ENCODE measurements at places on chromosomes 5 and 9.

- no peak for DNase-seq
These were observed 60.4 kb downstream of the ERBIN start for GRCh38 chr5:65986796-65987195.

- DNase-seq: peak; percentile 7
These were observed 1.2 kb downstream of the FBXO10 start for GRCh38 chr9:37575001-37575400.

GRCh38 chr5:39517800-39518199 is 93.0 kb upstream of the DAB2 start:
- DNase-seq: peak; percentile 92

GRCh38 chr5:154251529-154251928 is 61.0 kb downstream of the GALNT10 start:
- DNase-seq: no peak

DNA sequence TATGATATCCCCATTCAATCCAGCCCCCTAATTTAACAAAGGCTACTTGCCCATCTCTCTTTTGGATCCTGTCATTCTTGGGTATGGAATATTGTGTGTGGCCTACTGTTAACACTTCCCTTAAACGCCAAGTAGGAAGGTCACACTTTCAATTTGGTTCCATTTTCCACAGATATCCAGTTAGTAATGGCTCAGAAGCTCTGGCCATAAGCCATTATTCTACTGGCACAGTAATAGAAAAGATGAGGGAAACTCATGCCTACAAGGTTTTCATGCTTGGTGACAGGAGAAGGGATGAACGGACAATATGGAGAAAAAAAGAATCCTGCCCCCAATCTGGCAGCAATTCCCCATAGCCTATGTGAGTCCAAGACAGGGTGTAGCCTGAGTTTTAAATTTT is 227.6 kb downstream of the CRB2 start:
- DNase-seq: no peak

DNA sequence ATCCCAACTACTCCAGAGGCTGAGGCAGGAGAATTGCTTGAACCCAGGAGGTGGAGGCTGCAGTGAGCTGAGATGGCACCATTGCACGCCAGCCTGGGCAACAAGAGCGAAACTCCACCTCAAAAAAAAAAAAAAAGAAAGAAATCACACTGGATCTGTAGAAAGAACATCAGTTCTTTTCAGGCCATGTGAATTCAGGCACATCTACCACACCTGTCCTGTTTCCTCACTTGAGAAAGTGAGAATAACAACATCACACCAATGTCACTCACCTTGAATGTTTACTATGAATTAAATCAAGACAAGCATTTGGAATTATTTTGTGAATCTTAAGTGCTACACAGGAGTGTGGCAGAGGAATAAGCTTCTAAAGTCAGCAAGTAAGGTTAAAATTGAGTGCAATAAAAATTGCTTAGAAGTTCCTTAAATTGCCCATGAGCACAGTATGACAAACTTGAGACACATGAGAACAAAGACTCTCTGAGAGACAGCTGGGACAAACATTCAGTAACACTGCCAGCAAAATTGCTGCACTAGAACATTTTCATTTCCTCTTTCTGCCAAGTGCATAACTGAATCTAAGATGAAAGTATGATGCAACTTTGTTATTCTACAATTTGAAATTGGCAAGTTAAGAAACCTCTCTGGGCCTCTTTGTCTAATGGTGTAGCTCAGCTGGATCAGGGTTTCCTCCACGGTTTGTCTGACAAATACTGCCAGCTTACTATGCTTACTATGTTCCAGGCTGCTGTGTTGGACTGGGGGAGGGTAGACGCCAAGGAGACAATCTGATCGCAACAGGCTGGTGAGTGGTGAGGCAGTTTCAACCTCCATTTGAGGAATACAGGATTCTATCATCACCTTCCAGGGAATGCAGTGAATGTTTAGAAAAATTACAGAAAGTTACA is 1.9 kb upstream of the RIC1 start:
- DNase-seq: peak; percentile 83

- DNase-seq: no peak
These were observed 1.6 kb downstream of the NTNG2 start for GRCh38 chr9:132163457-132163875.

DNA sequence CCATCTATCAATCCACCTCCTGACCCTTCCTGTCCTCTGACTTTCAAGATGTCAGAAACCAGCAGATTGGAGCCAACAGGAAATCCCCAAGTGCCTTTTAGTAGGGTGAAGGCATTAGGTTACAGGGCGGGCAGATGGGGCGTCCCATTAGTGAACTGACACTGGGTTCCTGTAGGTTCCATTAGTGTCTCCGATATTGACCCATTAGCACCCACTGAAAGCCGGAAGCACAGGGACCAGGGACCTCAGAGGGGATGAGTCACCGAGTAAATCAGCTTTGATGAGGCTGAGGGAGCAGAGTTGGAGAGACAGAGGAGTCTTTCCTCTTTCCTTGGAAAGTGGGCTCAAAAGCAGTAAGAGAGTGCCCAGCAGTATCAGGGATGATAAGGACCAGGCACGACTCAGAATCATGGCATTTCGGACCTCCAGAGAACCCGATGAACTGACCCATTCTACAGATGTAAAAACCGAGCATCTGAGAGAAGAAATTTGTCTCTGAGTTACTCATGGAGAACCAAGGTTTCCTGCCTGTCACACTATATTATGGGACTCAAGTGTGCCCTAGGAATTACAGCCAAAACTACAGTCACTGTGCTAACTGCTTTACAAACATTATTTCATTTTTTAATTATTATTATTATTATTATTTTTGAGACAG is 47.2 kb upstream of the FABP6 start:
- no peak for DNase-seq

DNA sequence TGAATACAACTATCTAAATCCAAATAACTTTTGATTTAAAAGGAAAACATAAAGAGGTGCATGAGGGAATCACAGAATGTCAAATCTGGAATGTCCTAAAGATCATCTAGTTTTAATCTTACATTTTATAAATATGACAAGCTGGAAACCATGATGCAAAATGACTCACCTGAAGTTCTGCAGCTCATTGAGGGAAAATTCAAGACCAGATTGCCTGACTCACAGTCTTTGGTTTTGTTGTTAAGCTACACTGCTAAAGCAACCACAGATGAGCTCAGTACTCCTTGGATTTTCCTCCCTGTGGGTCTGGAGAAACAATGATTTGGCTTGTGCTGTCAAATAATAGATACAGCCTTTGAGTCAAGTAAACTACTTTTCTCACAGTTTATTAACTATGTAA is 19.1 kb upstream of the EDIL3 start:
- DNase-seq: peak; percentile 97

DNA sequence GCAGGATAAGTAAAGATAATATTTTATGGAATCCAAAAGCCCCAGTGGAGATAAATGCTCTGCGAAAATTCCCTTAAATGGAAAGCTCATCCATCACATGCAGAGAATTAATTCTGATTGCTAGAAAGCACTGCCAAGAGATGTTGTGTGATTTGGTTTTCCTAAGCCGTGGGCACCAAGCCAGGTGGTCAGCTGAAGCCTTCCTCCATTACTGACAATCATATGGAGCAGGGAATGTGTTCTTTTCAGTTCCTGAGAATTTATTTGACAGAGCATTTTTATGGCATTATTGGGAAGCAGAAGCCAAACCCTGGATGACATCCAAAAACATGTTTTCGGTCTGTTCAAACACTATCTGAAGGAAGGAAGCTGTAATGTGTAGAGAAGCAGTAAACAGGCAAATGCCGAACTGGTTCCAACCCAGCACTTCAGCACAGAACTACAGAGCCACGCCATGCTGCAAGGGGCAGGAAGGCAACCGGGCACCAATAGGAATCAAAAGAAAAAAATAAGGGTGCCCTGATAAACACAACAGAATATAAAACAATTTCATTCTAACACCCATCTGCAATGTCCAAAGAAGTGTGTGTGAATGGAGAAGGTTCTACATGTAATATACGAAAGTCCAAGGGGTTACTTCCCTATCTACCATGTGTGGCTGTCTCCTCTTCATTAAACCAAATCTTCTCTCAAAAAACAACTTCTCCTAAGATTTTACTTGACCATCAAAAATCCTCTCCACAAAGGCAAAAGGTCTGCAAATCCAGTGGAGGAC is 12.3 kb downstream of the ARSB start:
- DNase-seq: peak; percentile 37

DNA sequence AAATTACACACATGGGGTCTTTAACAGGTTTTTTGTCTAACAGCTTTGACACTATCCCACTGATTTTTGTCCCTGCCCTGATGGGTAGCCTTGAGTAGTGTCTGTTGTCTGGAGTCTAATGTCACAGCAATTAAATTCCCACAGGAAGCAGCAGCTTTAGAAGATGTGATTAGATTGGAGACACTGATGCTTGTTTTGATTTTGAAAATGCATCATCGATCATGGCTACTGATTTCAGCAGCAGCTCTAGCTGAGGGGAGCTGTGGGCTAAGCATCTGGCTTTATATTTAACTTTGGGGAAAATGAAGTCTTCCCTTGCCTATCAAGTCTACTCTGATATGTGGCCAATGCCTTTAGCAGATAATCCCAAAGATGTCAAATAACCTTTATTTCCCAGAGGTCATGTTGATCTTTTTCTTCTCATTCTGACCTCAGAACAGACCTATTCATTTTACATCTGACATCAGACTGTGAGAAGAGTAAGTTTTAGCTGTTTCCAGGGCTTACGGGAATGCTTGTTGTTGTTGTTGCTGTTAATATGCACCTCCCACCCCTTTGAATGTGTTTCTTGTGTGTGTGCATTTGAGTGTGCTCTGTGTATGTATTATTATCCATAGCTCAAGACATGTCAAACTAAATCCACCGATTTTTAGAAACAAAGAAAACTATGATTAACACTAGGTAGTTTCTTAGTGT is 704.9 kb upstream of the NUDT12 start:
- no peak for DNase-seq

GRCh38 chr5:110414360-110414759 is 312.1 kb downstream of the TMEM232 start:
- DNase-seq: peak; percentile 44

GRCh38 chr5:76022611-76023010 is 60.6 kb upstream of the SV2C start:
- DNase-seq: no peak

GRCh38 chr9:100856238-100856637 is 172.3 kb upstream of the PLPPR1 start:
- no peak for DNase-seq

- DNase-seq: peak; percentile 38
These were observed 30.7 kb downstream of the SPIN1 start for GRCh38 chr9:88418715-88419540.

DNA sequence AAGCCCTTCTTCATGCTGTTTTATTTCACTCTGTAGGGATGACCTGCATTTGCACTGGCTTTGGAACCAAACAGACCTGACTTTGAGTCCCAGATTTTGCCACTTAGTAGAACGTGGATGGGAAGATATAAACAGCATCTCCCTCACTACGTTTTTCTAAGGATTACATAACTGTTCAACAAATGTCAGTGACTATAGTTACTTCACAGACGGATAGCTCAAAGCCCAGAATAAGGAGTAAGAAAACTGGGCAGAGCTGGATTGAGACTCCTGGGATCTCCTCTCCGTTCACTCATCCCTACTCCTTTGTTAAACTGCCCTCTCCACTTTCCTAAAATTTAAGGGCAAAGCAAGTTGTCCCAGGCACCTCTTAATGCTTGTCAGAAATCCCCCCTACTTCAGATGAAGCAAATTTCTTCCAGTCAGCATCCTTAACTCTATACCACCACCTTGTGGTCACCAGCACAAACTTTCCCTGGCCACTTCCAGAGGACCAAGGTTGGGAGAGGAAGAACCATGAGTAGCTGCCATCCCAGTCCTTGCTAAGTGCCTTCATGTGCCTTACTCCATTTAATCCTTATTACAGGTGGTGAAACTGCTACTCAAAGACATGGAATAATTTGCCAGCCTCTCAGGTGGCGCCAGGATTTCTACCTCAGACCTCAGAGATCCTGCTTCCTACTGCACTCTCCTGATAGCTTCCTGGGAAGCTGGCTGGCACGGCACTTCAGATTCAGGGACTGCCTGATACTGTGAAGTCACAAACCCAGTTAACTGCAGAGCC is 38.4 kb downstream of the EGR1 start:
- peak; percentile 69 for DNase-seq

GRCh38 chr9:75488719-75489110 is 400.4 kb downstream of the OSTF1 start:
- DNase-seq: no peak

DNA sequence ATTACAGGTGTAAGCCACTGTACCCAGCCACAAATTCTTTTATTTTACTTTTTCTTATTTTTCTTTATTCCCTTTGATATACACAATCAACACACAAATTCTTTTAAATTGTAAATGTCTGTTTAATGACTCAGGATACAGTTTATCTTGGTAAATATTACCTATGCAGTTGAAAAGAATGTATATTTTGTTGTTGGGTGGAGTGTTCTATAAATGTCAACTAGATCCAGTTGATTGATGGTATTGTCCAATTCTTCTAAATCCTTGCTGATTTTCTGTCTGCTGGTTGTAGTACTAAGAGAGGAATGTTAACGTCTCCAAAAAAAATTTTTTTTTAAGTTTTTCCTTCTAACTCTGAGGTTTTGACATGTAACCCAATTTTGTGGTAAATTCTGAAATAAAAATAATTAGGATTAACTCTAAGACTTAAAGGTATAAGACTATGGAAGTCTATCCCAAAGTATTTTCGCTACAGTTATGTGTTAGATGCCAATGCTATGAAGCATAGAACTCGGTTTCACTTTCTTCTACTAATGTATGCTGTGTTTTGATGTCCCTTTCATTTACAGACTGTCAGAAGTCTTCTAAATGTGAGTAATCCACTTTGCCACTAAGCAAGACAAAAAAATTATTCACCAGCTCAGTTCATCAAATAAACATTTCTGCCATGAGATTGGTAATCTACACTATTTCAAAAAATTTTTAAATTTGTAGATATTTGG is 720.2 kb upstream of the C9orf72 start:
- no peak for DNase-seq

DNA sequence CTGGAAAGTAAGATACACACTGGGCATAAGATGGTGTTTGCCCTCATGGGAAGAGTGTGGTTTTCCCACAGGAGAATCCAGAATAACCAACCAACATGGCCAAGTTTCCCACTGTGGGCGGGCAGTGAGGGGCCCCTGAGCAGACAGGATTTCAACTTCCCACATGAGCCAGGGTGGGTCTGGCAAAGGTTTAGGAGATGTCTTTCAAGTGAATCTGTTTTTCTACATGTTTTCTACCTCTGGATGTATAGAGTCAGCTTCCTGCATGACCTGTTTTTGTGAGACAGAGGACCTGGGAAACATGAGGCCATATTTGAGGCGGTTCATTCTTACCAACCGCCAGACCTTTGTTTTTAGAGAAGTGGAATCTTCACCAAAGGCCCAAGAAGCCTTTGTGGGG is 100.5 kb downstream of the TLE4 start:
- no peak for DNase-seq

- DNase-seq: no peak
These were observed 73.7 kb downstream of the TENT4A start for GRCh38 chr5:6786786-6787495.
